SHP77 (cell line): ENCODE measurements at places on chromosomes 1 and 21.

DNA sequence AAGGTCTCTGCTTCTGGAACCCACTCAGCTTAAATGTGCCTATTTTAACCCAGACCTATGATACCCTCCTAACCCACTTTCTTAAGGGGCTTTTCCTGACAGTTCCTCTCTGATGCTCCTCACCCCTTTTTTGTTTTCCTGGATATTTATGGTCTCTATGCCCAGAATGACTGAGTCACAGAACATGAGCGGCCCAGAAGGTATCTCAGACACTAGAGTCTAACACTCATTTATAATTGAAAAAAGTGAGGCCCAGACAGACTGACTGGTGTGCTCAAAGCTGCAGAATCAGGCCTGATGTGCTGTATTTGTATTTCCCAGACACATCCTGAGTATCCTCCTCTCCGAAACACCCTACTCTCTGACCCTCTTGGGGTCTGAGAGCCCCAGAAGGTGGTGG, 44.0 kb downstream of the LRRC71 start:
- no peak for DNase-seq

DNA sequence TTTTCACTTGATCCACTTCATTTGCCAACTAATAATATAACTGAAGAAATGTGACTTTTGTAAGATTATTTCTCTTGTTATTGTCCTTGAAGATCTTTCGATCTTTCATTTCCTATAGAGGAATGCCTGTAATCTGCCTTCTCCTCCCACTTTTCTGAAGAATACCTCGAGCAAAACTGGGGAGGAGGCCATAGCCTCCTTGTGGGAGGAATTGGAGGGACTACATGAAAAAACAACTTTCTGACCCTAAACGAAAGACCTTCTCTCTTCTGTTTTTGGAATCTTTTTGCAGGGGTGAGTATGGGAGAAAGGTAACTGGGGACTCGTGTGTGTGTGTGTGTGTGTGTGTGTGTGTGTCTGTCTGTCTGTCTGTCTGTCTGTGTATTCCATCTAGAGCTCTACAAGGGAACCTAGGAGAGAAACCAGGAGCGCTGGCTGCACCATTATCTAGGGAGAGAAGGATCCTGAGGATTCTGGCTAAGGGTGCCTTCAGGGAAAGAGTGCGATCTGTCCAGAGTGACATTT, 32.4 kb upstream of the MAB21L3 start:
- DNase-seq: no peak

- DNase-seq: no peak
Observed at GRCh38 chr1:98388441-98388840, 273.1 kb upstream of the SNX7 start.

DNA sequence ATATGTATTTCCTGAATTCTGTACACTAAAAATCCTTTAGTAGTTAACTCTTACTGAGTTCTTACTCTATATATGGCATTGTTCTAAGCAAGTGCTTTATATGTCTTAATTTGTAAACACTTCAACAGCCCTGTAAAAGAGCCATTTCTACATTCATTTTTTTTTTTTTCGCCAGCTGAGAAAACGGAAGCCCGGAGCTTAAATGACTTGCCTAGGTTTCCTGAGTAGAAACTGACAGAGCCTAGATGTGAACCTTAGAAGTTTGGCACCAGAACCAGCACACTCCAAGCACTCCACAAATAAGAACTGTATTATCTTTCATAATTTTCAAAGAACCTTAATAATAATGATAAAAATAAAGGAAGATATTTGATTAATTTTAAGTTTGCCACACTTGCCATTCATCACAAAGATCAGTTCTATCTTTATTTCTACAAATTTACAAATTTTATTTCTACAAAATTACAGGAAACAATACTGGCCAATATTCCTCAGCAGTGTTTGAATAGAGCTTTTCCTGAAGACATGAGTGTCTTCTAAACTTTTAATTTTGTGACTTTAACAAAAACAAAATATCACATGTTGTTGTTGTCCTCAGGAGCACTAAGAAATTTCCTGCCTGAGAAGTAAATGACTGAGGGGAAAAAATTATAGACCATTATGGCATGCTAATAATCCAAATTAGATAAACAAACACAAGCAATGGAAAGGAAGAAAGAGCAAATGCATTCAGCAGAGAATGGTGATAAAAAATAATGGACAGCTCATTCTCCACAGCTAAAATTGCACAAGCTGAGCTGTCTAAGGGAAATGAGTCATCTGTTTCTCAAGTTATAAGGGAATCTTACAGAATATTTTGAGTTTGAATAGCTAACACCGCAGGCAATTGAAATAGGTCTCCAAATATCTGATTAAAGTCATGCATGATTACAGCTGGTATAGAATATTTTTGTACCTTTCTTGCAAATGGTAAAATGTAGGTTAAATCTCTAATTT, 71.2 kb downstream of the DPYD start:
- DNase-seq: no peak

- no peak for DNase-seq
Observed at GRCh38 chr1:58899587-58900271, 115.9 kb upstream of the JUN start.

GRCh38 chr1:76231320-76231719, 156.8 kb downstream of the ST6GALNAC3 start:
- no peak for DNase-seq

GRCh38 chr1:239951511-239952140, 140.1 kb upstream of the FMN2 start:
- DNase-seq: peak; percentile 63

- DNase-seq: no peak
Observed at GRCh38 chr1:68121536-68121935, 71.1 kb upstream of the DIRAS3 start.

DNA sequence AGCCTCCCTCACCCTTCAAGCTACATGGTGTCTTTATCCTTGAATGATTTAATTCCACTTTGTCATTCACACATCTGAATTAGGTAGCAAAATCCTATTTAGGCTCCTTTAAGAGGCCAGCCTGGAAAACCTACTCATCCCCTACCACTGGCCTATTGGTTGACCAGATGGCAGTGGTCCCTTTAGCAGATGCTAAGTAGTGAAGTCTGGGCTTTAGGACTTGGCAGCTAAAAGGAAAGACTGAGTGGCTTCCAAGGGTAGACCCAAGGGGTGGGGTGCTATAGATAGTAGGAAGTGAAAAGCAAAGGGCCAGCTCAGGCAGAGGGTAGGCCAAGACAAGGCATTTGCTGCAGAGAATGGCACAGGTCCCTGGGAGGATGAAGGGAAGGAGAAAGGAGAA, 46.6 kb downstream of the KCNJ6 start:
- DNase-seq: no peak

- DNase-seq: peak; percentile 66
Observed at GRCh38 chr1:175839779-175840669, 96.6 kb upstream of the TNR start.

DNA sequence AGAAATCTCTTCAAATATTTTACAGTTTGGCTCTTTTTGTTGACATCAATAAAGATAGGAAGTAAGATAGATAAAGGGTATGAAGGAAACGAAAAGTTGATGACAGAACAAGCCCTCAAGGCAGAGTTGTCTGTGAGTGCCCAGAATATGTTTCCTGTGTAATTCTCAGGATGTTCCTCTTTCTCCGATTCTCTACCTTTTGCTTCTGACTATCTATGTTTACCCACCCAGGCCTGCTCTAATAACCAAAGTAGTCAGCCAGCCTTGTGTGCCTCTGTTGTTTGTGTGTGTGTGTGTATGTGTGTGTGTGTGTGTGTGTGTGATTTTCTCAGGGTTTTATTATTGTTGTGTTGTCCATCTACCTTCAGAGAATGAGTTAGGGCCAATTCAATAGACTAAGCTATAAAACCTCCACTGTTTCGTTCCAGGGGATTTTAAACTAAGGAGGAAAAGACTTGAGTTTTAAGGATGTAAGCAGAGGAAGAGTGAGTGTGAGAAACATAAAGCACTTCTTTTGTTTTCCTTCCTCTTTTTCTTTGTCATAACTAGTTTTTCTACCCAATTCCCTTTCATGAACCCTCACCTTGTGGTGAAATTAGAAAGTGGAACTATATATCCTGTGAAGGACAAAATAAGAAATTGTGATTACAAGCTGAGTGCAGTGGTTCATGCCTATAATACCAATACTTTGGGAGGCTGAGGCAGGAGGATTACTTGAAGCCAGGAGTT, 627.4 kb upstream of the NR5A2 start:
- DNase-seq: no peak

- DNase-seq: no peak
Observed at GRCh38 chr1:109388884-109389637, 8.7 kb downstream of the SORT1 start.

- DNase-seq: peak; percentile 69
Observed at GRCh38 chr1:235075048-235075776, 53.4 kb downstream of the TOMM20 start.

GRCh38 chr1:81551946-81552345, 248.8 kb upstream of the ADGRL2 start:
- DNase-seq: no peak

GRCh38 chr1:47907177-47907528, 90.0 kb downstream of the TRABD2B start:
- DNase-seq: no peak

DNA sequence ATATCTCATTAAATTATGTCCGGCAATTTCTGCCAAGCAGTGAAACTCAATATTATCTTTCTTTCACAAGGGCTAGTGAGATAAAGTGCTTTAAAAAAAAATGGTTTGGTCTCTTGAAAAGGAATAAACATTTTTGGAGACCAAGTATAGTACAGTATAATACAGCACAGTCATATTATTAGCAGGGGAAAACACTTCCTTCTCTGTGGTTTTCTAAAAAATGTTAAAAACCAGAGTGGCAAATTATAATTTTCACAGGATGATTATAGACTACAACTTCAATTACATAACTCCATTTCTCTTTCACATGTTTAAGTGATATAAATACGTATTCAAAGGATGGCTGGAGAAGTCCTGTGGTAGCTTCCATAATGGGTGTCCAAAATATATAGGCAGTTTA, 170.3 kb upstream of the DMRTA2 start:
- no peak for DNase-seq

DNA sequence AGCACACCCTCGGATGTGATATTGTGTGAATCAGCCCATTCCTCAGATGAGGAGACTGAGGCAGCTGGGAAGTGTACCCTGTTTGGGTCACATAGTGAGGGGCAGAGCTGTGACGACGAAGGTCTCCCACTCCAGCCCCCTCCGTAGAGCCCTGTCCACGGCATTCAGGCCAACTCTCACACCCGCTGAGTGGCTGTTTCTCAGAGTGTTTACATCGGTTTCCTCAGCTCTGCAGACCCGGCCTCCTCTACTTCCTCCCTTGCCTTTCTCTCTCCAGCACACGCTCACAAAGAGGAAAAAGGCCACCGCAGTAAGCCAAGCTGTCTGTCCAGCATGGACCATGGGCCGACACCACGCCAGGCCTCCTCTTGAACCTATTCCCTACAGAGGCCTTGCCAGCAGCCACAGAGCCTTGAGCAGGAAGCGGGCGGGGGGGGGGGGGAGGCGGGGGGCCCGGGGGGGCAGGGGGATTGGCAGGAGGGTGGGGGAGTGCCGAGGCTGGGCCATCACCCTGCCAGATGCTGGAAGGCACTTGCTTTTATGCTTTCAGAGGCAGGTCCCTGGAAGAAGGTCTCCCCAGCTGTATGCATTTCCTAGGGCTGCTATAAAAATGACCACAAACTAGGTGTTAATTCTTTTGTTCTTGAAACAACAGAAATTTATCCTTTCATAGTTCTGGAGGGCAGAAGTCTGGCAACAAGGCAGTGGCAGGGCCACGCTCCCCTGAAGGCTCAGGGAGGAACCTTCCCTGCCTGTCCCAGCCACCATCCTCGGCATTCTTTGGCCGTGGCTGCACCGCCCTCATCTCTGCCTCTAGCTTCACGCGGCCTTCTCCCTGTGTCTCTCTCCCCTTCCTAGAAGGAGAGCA, 178.4 kb downstream of the PSMG1 start:
- DNase-seq: no peak
